Activated CD4-positive, alpha-beta T cell treated with anti-CD3 and anti-CD28 coated beads, Interleukin-2, amount 50 U/mL, for 24 hours (primary cell): ENCODE measurements at places on chromosomes 5 and 9.

DNA sequence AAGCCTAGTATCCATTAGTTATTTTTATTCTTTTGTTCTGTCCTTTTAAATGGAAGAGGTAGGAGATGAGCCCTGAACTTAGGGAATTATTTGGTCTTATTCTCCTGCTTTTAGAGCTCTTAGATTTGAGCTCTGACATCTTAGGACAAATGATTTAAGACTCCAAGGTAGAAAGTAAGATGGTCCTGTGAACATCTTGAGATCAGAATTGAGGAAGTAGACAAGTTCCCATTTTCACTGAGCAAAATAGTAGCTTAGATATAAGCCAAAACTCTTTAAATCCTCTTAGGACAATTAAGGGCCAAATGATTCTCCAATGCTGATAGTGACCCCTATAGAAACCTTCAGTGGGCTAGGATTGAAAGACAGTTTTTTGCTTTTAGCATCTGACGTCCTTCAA lies 53.0 kb upstream of the RUSC2 start:
- no peak for DNase-seq

DNA sequence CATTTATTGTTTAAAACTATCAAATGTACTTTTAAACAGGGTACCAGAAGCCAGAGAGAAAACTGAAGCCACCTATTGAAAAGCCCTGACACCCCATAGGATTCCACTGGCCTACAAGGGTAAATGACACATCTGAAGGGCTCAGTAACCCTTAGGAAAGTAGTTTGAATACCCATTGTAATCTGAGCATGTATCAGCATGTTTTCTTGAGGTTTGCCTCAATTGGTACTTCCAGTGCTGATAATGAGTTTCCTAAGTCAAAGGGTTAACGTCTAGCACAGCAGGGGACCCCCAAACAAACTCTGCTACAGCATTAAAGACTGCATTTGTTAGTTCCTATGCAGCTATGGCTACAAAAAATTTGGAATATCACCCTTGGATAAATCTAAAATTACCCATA lies 657.1 kb downstream of the NR2F1-AS1 start:
- DNase-seq, result no peak

- no peak for DNase-seq
These were observed 300.7 kb downstream of the KDM4C start for GRCh38 chr9:7058473-7058872.

DNA sequence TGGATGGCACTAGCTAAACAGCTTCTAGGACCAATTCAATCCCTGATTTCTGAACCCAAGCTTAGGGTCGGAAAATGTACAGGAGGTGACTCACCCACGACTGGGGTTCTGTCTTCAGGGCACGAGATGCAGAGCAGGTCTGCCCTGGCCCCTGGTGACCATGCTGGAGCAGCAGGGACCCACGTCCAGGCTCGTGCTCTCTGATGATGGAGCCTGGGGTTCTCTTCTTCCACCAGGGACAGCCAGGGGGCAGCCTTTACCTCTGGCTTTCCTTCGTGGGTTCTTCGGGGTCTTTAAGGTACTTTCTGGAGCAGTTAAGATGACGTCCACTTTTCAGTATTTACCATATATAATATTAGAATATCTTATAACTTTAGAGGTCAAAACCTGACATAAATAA lies 2.1 kb downstream of the CFAP77 start:
- DNase-seq, result no peak

GRCh38 chr9:130155647-130156046 lies 16.6 kb upstream of the NCS1 start:
- no peak for DNase-seq
